Tibial nerve (tissue), 4 donors: ENCODE measurements at places on chromosomes 4 and X.

GRCh38 chr4:107564326-107564725 is 155.7 kb downstream of the PAPSS1 start:
- H3K4me1 ChIP-seq: no peaks in the 10 kb centered on the region
- H3K27me3 ChIP-seq: no peaks in the 10 kb centered on the region
- no peak for DNase-seq
- H3K27ac ChIP-seq: no peak overlapping the region
- H3K4me3 ChIP-seq: no peak overlapping the region

DNA sequence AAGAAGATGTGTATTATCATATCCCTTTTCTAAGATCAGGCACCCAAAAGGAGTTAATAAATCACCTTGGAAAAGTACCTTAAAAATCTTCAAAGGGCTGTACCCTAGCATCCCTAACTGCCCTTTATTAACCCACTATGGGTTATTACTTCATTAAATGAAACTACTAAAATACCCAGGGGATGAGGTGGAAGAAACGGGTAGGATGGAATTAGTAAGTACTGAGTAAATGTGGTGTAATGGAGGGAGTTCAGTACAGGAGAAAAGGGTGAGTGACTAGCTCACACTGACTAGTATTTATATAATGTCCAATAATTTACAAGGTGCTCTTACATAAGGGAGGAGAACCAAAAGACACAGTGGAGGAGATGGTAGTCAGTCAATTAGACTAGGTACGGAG is 51.0 kb upstream of the RASGEF1B start:
- H3K4me3 ChIP-seq: no peak overlapping the region
- no peaks in the 10 kb centered on the region for H3K36me3 ChIP-seq
- DNase-seq: no peak
- H3K27me3 ChIP-seq: no peaks in the 10 kb centered on the region
- H3K27ac ChIP-seq: no peak overlapping the region
- peaks cover 21% of the 10 kb centered on the region for H3K4me1 ChIP-seq

- no peaks in the 10 kb centered on the region for H3K36me3 ChIP-seq
- H3K4me3 ChIP-seq: no peak overlapping the region
Measured at GRCh38 chr4:1137063-1137776, 23.9 kb upstream of the RNF212 start.

DNA sequence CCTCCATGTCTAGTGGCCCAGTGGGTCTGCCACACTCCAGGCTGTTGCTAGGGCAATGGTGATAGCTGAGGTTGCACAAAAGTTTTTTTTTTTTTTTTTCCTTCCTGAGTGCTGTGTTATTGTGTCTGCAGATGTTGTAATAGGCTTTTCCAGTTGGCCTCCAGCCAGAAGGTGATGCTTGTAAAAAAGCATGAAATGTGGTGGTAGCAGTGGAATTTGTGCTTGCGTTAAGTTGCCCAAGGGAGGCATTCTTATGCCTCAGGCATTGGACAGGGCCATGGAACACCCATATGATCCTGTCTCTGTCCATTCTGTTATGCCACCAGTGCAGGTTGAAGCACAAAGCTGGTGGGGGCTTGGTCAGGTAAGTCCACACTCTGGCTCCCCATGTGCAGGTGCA is 660.5 kb upstream of the SPANXN1 start:
- no peak overlapping the region for H3K27ac ChIP-seq
- no peak for DNase-seq
- no peak overlapping the region for H3K4me3 ChIP-seq
- no peaks in the 10 kb centered on the region for H3K4me1 ChIP-seq
- no peaks in the 10 kb centered on the region for H3K36me3 ChIP-seq

DNA sequence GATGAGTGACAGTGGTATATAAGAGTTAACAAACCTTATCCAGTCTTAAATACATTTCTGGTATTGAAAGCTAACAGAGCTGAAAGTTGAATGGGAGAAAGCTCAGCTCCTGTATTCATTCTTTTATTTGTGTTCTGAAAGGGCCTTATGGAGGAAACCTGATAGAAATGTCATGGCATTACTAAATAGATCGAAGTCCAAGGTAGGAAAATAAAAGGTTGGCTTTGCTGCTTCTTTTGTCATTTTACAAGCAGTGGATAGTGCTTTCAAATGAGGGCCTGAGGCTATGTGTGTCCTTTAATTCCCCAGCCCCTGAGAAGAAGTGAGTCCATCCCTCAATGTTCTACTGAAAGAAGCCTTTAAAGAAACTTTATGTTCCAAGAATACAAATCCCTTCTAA is 974.3 kb upstream of the INTU start:
- no peak overlapping the region for H3K27ac ChIP-seq
- H3K36me3 ChIP-seq: no peaks in the 10 kb centered on the region
- DNase-seq: no peak
- H3K4me3 ChIP-seq: no peak overlapping the region
- no peaks in the 10 kb centered on the region for H3K4me1 ChIP-seq
- H3K27me3 ChIP-seq: no peaks in the 10 kb centered on the region

DNA sequence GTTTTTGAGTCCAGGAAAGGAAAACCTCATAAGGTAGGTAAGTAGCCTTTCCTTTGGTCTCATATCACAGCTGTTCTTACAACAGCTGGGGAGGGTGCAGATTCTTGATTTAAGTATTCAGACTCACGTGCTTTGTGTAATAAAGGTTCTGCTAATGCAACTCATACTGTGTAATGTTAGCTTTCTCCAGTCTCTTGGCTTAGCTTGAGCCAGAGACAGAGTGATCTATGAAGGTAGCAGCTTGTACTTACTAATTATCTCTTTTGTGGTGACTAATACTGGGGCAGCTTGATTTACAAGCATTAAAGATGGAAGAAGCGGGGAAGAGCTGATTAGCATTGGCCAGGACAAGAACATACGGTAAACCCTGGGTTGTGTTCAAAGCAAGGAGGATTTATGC is 80.3 kb downstream of the LNX1 start:
- no peak overlapping the region for H3K4me3 ChIP-seq
- H3K36me3 ChIP-seq: no peaks in the 10 kb centered on the region
- H3K27ac ChIP-seq: no peak overlapping the region
- no peak for DNase-seq
- H3K27me3 ChIP-seq: no peaks in the 10 kb centered on the region

DNA sequence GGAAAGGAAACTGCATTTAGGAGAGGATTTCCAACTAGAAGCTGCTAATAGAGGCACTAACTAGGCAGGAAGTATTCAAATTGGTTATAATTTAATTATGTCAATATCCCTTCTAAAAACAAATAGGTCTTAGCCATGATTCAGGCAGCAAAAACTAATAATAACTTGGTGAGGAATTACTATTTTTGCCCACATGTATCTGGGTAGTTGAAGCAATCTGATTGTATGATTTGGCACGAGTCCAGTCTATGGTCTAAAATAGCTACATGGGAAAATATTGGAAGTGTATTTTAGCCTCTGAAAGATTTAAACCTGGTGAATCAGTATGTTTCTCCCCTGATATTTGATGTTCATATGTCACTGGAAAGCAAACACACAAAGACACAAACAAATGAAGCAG is 62.2 kb downstream of the MFAP3L start:
- H3K27me3 ChIP-seq: no peaks in the 10 kb centered on the region
- no peak for DNase-seq
- H3K27ac ChIP-seq: no peak overlapping the region
- no peak overlapping the region for H3K4me3 ChIP-seq

DNA sequence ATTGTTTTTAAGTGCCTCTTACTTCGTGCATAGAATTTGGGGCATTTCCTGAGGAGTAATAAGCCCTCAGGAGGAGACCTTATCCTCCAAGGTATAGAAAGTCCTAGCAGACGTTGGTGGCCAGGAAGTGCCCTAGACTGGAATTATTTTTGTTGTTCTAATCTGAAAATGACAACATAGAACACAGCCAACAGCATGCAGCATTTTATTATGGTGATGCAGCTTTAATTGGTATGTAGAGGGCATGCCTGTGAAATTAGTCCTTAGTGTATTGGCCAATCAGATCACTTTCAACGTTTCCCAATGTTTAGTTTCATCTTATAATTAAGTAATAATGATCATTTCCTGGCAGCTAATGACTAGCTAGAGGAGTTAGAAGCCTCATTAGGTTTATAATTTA is 199.2 kb downstream of the SHROOM3 start:
- DNase-seq: no peak
- H3K36me3 ChIP-seq: no peaks in the 10 kb centered on the region
- H3K27ac ChIP-seq: no peak overlapping the region
- no peaks in the 10 kb centered on the region for H3K27me3 ChIP-seq
- no peak overlapping the region for H3K4me3 ChIP-seq

DNA sequence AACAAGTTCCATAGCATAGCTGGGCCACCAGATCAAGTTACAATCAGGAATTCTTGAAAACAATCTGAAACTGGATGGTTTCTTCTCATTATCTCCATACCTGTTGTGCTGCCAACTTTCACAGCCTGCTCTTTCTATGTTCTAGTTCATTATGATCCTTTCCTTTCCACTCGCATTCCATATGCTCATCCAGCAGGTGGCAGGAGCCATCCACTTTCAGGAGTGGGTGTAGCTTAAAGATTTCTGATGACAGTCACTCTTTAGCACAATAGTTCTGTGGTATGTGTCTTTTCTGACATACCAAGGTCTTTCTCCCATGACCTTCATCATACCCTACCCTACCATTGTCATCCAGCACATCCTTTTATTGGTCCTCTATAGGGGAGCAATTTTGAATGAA is 46.4 kb downstream of the PAGE2 start:
- no peak overlapping the region for H3K4me3 ChIP-seq
- peak; percentile 7 for DNase-seq
- H3K27ac ChIP-seq: no peak overlapping the region

DNA sequence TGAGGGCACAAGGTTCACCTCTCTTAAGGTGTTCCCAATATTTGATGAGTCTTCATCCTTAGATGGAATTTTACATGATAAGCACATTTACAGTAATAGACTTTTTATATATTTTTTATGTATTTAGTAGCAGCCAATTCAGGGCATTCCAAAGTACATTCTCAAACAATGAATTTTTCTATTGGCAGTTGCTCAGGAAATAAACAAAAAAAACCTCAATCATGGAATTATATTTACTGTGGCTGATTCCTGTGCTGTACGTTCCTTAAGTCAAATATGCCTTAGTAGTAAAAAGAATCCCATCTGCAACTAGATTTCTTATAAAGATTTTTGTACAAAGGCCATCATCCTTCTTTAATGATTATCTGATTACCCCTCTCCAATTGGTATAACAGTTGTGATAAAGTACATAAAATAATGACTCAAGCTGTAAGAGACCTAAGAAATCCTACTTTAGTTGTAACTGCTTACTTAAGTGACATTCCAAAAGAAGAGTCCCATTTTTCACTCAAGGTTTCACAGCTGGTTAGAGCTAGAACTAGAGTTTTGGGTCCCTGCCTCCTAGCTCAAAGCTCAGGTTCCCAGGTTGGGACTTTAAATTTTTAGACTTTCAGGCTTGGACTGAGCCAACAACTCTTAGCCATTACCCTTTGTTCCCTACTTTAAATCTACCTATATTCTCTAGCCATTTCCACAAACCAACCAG is 152.7 kb downstream of the FHIP1A start:
- no peak overlapping the region for H3K4me3 ChIP-seq
- no peaks in the 10 kb centered on the region for H3K36me3 ChIP-seq
- no peak overlapping the region for H3K27ac ChIP-seq

DNA sequence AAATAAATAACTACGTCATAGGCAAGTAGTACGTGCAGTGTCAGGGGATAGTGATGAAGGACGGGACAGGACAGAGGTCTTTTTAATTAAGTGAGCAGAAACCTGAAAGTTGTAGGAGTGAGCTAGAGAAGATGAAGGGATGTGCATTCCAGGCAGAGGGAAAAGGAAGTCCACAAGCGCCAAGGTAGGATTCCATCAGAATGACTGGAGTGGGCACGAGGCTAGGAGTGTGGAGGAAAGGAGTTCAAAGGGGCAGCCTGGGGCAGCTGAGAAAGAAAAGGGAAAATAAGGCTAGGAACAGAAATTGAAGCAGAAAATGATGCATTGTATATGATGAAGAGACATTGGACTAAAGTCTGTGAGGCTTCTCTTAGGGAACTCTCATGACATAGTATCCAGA is 192.2 kb upstream of the TLL1 start:
- no peak overlapping the region for H3K4me3 ChIP-seq
- no peak for DNase-seq
- H3K36me3 ChIP-seq: no peaks in the 10 kb centered on the region
- no peaks in the 10 kb centered on the region for H3K4me1 ChIP-seq
- H3K27ac ChIP-seq: no peak overlapping the region

GRCh38 chrX:15973299-15973698 is 118.7 kb upstream of the AP1S2 start:
- H3K27ac ChIP-seq: no peak overlapping the region
- H3K4me3 ChIP-seq: no peak overlapping the region
- DNase-seq: no peak
- no peaks in the 10 kb centered on the region for H3K4me1 ChIP-seq

DNA sequence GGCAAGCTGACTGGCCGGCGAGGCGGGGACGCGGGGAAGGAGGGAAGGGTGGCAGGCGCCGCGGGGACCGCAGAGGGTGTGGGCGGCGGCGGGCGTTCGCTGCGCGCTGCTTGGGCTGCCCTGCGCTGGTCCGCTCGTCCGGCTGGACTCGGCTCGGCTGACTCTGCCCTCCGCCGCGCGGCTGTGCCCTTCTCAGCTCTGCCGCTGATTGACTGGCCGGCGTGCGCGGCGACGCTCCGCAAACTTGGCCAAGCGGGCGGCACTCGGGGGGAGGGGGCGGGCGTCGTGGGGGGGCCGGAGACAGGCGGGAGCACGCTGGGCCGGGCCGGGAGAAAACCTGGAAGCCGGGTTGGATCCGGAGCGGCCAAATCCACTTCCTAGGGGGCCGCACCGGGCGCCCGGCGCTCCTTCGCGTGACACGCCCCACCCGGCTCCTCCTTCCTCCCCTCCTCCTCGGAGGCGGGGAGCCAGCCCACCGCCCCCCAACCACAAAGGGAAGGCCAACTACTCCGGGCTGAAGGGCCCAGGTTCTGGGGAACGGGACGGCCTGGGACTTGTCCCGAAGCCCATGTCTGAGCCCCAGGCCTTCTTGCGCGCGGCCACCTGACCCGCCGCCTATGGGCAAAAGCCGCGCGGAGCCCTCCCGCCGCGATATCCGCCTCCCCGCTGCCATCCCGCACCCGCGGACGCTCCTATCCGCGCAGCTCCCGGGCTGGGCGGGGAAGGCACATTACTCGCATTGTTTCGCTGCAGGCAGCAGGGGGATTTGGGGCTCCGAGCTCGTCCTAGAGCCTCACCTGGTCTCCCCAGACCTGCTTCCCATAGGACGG is at the start of gene GPC4:
GPC4 (minus strand) TSS at position 214 of the 830 bp plus-strand sequence. CDS start 524 bp downstream, outside the sequence.
- DNase-seq: peak; percentile 22
- H3K36me3 ChIP-seq: no peaks in the 10 kb centered on the region
- H3K4me3 ChIP-seq: peak within 1 kb of the TSS; percentile 45
- no peaks in the 10 kb centered on the region for H3K4me1 ChIP-seq
- H3K27me3 ChIP-seq: no peaks in the 10 kb centered on the region
- H3K27ac ChIP-seq: no peak within 1 kb of the TSS
